ENCODE measurements at places on chromosomes 7 and 10.

GRCh38 chr7:131109011-131109758 is 218.5 kb upstream of the MKLN1 start:
- DNase-seq = no peak

- DNase-seq = no peak
Observed at GRCh38 chr10:200405-200804, 65.2 kb downstream of the ZMYND11 start.

- no peak for DNase-seq
Observed at GRCh38 chr7:143408686-143409561, at the start of gene EPHA1. TSS of gene EPHA1 (minus strand) at chr7:143408856. CDS start at chr7:143408805, 51 bp downstream.

DNA sequence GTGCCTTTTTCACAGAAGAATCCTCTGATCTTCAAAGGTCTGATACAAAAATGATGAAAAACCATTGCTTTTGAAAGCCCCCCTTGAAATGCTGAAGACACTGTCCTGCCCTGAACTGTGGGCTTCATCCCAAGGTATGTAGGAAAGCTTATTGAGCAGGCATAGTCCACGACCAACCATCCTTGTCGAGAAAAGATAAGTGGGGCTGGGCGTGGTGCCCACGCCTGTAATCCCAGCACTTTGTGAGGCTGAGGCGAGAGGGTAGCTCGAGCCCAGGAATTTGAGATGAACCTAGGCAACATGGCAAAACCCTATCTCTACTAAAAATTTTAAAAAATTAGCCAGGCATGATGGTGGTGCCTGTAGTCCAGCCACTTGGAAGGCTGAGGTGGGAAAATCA is 25.6 kb downstream of the TACR2 start:
- DNase-seq = no peak

DNA sequence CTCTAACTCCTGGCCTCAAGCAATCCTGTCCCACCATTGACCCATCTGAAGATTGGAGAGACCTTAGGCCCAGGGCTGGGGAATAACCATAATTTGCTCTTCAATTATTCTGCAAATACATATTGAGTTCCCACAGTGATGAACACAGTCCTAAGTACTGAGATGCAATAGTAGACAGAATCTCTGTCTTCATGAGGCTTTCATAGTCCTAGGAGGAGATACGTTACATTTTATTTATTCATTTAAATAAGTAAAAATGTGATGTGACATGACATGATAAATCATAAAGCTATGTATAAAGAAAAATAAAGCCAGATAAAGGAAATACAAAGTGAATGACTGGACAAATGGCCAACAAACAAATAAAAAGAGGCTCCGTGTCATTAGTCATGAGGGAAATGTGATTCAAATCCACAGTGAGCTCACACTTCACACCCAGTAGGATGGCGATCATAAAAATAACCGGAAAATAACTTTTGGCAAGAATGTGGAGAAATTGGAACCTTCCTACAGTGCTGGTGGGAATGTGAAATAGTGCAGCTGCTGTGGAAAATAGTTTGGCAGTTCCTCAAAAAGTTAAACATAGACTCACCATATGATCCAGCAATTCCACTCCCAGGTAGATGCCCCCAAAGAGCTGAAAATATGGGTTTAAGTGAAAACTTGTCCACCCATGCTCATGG is 52.1 kb upstream of the JCAD start:
- no peak for DNase-seq

DNA sequence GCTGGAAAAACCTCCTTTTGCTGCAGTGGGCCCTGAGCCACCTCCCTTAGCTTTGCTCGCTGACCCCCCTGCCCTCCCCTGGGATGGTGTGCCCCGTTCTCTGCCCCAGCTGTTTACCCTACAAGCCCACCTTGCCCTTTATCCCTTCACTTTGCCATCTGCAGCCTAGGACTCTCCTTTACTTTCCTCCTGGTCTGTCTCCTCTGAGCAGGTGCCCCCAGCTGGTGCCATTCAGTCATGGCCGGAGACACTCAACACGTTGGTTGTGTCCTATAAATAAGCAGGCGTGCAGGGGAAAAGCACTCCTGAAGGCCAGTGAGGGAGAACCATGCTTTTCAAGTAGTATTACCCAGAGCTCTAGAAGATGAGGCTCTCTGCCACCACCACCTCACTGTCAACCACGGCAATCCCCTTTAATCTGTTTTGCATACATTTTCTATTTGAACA is 6.1 kb downstream of the RASSF4 start:
- no peak for DNase-seq

DNA sequence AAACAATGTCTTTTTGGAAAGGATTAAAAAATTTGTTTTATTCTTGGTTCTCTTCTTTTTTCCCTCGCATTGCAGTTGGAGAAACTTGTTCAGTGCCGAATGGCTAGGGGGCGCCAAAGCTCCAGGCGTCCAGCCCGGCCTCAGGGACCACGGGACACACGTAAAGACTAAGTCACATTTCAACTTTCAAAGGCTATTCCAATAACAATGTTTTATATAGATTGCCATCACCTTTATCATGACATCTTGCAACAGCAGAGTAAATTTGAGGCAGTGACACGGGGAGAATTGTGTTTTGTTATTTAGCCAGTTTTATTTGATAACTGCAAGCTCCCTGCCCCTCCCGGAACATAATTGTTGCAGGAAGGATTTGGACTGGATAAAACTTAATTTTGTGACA is 2.2 kb upstream of the IGFBP3 start:
- peak; percentile 9 for DNase-seq

- DNase-seq = no peak
Observed at GRCh38 chr10:101131962-101132635, 999 bp downstream of the TLX1 start.

- DNase-seq = no peak
Observed at GRCh38 chr10:101047961-101048892, 13.6 kb upstream of the KAZALD1 start.

DNA sequence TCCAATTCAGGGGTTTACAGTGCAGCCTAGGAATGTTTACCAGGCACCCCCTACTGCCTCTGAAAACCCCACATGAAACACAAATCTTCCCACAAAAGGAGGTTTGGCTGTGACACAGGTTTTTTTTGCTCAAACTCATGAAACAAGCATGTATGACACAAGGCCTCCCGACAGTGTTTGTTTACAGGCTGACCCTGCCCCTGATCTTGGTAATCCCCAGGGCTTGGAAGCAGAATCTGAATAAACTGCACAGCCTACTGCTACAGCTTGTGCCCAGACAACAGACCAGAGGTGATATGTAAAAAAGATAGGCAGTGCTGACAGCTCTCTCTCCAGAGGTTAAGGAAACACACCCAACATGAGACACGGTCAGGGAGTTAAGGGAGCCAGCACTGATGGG is 184.2 kb downstream of the KMT2E start:
- DNase-seq = no peak

GRCh38 chr7:35975851-35976454 is 175.1 kb downstream of the SEPTIN7 start:
- no peak for DNase-seq

- DNase-seq = no peak
Observed at GRCh38 chr10:59907537-59907917, 1.2 kb upstream of the CCDC6 start.

- DNase-seq = no peak
Observed at GRCh38 chr10:34985823-34986222, 104.3 kb downstream of the CUL2 start.

DNA sequence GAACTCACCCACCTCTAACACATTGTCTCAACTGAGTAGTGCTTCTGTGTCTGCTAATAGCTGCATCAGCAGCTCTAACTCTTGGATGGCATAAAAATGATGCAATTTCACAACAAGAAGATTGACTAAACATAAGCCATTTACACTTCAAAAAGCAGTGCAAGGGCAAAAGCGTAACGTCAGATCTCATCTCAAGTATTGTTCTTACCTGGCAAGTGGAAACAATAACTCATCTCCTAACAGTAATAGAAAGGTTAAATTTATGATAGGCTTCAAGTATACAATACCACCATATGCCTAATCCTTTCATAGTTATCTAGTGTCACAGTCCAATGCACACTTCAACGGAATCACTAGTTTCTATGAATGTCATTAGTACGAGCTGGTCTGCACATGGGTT is 14.8 kb downstream of the TPK1 start:
- DNase-seq = no peak

GRCh38 chr10:21530641-21531040 is 3.4 kb upstream of the MLLT10 start:
- DNase-seq = no peak

- no peak for DNase-seq
Observed at GRCh38 chr10:123759501-123760031, 93.4 kb downstream of the GPR26 start.

- DNase-seq = no peak
Observed at GRCh38 chr10:74051736-74052342, 53.9 kb downstream of the VCL start.

- no peak for DNase-seq
Observed at GRCh38 chr7:39761449-39761848, 138.1 kb downstream of the RALA start.

- DNase-seq = peak; percentile 54
Observed at GRCh38 chr10:7410862-7411670, at the start of gene SFMBT2. TSS of gene SFMBT2 (minus strand) at chr10:7411034. CDS start at chr10:7381898, 29,136 bp downstream.

DNA sequence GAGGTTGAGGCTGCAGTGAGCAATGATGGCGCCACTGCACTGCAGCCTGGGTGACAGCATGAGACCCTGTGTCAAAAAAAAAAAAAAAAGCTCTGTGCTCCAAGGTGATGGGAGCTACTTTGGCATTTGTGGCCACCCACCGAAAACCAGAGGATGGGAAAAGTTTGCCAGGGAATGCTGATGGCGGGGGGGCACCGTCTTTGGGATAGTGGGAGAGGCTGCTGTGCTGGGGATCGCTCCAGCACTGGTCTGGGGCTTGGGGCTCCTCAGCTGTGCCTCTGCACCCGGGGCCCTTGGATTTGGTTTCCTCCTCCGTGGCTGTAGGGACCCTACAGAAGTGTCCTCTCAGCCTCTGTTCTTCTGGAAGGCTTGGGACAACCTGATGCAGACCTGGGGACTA is 11.7 kb upstream of the RAMP3 start:
- no peak for DNase-seq

- no peak for DNase-seq
Observed at GRCh38 chr7:88315522-88315921, 8.8 kb upstream of the STEAP4 start.

DNA sequence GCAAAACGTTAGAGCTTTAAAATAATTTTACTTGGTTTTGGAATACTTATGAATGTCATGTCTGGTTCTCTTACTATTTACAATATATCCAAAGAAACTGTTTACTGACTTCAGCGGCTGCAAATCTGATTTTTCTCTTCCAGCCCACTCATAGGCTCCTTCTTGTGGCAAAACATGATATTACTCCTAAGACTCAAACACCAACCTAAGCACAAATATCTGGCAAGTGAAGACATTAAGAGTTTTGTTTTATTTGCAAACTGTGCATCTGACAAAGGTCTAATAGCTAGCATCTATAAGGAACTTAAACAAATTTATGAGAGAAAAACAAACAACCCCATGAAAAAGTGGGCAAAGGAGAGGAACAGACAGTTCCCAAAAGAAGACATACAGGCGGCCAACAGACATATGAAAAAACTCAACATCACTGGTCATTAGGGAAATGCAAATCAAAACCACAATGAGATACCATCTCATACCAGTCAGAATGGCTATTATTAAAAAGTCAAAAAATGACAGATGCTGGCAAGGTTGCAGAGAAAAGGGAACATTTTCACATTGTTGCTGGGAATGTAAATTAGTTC is 20.3 kb upstream of the GJC3 start:
- DNase-seq = no peak

DNA sequence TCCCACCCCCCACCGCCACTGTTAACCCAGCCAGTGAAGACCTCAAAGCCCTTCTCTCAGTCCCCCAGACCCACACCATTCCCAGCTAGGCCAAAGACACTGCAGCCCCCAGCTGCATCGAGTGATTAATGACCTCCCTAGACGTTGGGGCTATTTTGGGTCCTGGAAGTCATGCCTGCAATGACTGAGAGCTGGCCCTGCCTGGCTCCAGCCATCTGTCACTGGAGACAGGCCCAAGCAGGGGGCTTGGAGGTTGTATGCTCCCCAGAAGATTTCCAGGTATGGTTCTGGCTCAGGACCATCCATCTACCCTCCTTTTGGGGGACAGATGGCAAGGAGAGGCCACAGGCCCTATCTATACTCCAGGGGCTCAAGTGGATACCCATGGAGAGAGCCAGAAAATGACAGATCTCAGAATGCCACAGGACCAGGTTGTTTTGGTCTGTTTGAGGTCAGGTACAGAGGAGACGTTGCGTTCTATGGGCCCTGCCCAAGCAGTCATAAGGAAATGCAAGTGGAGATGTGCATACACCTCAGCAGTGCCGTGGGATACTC is 5.1 kb downstream of the KCNIP2 start:
- no peak for DNase-seq

DNA sequence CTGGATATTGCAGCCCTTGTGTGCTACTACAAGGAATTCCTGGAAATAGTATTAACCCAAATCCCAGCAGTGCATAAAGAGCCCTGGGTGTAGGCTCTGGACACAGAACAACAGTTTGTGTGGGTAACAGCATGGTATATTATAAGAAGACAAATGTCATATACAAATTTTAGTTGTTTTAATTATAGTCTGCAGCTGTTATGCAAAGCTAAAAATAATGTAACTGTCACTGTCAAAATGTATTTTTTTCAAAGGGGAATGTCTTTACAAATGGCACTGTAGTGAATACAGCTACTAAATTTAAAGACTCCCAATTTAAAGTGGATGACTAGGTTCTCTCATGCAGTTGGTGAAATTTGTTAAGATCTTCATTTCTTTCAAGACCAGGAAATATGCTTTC is 339.0 kb downstream of the GPR37 start:
- no peak for DNase-seq

DNA sequence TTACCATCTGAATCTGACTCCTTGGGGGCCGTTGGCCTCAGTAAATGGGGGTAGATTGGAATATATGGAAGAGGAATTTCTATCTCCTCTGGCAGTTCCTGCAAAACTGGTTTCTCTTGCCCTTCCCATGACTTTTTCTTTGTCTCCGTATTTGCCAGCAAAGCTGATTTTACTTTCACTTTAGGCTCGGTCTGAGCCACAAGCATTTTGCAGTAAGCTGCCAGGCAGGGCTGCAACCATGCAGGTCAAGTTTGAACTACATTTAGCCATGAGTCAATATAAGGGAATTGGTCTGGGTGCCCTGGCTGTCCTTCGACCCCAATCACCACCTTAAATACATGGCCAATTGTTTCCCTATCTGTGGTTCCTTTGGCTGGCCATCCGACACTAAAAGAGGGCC is 104.3 kb downstream of the TRIM24 start:
- no peak for DNase-seq

GRCh38 chr10:124356701-124357560 is 61.8 kb downstream of the OAT start:
- DNase-seq = no peak

DNA sequence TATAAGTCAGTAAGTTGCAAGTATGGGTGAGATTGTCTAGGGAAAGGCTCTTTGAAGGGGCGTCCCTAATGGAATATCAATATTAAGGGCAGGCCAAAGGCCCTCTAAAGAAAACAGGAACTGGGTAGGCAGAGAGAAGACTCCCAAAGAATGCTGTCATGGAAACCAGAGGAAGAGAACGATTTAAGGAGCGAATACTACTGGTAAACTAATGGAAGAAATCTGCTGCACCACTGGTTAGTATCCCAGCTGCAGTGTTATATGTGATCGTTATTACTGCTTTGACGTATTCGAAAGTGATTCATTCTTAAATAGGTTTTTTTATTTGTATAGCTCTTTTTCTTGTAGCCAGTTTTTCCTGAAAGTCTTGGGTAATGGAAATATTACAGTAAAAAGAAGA is 1.3 kb downstream of the CASP2 start:
- DNase-seq = no peak

- DNase-seq = no peak
Observed at GRCh38 chr7:11726001-11726793, 105.8 kb downstream of the THSD7A start.

Data from NK-92 treated with Interleukin-12 subunit alpha and Interleukin-12 subunit beta, amount 100 ng/mL, for 24 hours (cell line).